ENCODE measurements at places on chromosomes 11 and 22.
A peak's percentile ranks its signal among the peaks of the same experiment; 100 is the strongest.

DNA sequence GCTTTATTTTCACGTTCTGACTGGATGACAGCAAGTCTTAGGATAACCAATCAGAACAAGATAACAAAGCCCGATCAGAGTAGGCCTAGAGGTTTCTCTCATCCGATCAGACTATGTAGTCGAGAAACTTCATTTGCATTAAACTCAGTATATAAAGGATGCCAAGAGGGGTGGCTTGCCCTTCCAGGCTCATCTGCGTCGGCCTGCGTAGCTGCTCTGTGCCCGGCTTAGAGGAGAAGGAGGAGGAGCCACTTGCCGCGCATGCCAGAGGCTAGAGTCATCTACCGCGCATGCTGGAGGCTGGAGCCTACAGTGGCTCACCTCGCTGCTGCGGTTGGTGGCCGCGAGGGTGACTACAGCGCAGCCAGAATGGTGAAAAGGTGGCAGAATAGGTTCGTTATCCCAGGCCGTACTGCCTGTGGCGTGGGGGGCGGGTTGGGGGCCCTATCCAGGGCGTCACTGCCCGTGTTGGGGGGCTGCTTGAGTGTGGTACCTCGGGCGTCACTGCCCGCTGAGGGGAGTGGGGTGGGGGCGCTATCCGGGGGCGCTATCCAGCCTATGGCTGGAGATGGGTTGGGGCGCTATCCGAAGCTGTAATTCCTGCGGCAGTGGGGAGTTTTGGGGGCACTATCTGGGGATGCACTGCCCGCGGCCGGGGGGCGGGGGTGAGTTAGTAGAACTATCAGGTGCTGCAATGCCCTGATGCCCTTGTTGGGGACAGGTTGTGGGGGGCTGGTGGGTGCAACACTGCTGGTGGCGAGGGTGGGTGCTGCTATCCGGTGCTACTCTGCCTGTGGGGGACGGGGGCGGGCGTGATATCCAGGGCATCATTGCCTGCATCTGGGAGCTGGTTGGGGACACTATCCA is at the start of gene RFPL2:
TSS of gene RFPL2 (minus strand) at position 218 of the 867 bp plus-strand sequence. CDS start 2,622 bp downstream, outside the sequence.
- DNase-seq: peak; percentile 91

- DNase-seq: no peak
Measured at GRCh38 chr11:86288776-86289507, 13.1 kb upstream of the HIKESHI start.

- no peak for DNase-seq
Measured at GRCh38 chr22:20248461-20248978, 19.6 kb downstream of the RTN4R start.

- no peak for DNase-seq
Measured at GRCh38 chr11:129896062-129896461, 684 bp upstream of the NFRKB start.

GRCh38 chr11:74820763-74821162 is 72.1 kb downstream of the RNF169 start:
- DNase-seq: no peak

GRCh38 chr11:112613051-112613972 is 347.9 kb upstream of the NCAM1 start:
- DNase-seq: peak; percentile 30

- no peak for DNase-seq
Measured at GRCh38 chr11:8097062-8097461, 16.1 kb downstream of the TUB start.

- no peak for DNase-seq
Measured at GRCh38 chr11:68269414-68270081, 2.2 kb downstream of the C11orf24 start.

DNA sequence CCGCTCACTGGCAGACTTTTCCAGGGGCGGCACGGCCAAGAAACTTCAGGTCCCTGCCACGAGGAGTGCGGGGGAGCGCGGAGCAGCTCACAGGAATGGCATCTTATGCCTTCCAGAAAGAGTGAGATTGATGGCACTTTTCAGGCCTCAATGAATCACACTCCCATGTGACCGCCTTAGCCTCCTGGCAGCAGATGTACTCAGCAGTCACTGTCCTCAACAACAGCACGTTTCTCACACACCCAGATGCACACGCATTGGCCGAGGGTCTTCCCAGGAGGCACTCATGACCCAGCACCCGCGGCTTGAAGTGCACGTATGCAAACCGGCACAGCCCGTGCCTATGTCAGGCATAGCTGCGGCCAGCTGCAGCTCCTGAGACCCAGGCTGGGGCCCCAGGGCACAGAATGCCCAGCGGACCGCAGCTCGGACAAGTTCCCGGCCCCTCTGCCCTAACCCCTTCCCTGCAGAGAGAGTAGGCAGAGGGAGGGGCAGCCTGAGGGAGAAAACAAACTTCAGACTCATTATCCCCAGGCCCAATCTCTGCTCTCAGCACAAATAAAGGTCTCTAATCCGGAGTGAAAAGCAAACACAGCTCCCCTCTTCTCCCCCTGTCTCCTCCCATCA is 48.3 kb downstream of the RPUSD4 start:
- DNase-seq: peak; percentile 44

- DNase-seq: no peak
Measured at GRCh38 chr22:27825174-27825573, 23.6 kb upstream of the MN1 start.

DNA sequence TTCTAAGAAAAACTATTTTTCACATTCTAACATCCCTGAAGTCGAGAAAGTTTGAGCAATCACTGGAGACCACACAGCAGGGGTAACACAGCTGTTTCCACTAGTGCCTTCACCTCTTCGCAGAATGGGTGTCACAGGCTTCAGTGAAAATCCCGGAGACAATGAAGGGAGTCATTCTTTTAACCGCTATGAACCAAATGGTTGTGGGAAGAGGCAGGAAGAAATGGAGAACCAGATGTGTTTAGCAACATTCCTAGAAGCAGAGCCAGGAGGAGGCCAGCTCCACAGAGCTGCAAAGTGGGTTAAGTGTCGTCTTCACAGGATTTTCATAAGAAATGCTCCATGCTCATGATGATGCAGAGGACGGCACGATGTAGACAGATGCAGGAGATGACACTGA is 221.1 kb downstream of the LARGE1 start:
- no peak for DNase-seq

- no peak for DNase-seq
Measured at GRCh38 chr11:18730020-18730419, 4.0 kb upstream of the IGSF22 start.

DNA sequence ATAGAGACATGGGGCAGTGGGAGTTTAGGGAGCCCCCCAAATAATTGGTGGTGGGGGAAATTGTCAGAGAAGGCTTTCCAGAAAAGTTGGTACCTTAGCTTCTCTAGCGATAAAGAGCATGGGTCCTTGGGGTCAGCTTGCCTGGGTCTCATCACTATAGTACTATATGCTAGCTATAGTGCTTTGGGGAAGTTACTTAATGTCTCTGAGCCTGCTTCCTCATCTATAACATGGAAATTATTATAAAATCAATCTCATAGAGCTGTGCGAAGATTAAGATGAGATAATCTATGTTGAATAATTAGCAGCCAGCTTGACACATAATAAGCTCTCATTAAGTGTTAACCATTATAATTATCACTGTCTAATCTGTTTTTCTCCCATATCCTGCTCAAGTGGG is 41.2 kb downstream of the STIM1 start:
- DNase-seq: no peak

GRCh38 chr11:62373464-62374119 is 36.3 kb downstream of the ASRGL1 start:
- DNase-seq: no peak

GRCh38 chr11:64571410-64572091 is 19.5 kb upstream of the SLC22A12 start:
- DNase-seq: peak; percentile 81
